Pancreas (tissue), 10 donors: ENCODE measurements at places on chromosomes 2 and 18. TPM values are rescaled to one million over a fixed set of nuclear protein-coding genes. Genes with fewer than 3 reads are reported as not detected.

- H3K4me3 ChIP-seq = no peak overlapping the region
- no peaks in the 10 kb centered on the region for H3K36me3 ChIP-seq
- no peak for DNase-seq
- H3K4me1 ChIP-seq = no peaks in the 10 kb centered on the region
- no peaks in the 10 kb centered on the region for H3K27me3 ChIP-seq
Measured at GRCh38 chr2:196260546-196260945, 89.2 kb upstream of the STK17B start.

DNA sequence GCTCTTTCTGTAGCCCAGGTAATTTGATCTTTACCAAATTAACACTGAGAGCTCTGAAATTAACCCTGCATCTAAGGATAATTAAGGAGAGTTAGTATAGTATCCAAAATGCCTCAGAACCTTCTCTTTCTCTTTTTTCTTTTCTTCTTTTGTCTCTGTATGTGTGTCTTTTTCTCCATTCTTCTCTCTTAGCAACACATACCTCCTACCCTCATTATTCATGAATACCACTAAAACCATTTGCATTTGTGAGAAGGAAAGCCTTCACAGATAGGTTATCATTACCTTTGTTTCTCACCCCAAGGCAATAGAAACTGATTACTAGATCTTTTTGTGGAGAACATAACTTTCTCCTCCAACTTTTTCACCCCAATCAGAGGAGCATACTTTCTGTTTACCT lies 376.5 kb upstream of the NXPH2 start:
- no peaks in the 10 kb centered on the region for H3K36me3 ChIP-seq
- no peak overlapping the region for H3K27ac ChIP-seq
- DNase-seq = no peak
- H3K27me3 ChIP-seq = no peaks in the 10 kb centered on the region

DNA sequence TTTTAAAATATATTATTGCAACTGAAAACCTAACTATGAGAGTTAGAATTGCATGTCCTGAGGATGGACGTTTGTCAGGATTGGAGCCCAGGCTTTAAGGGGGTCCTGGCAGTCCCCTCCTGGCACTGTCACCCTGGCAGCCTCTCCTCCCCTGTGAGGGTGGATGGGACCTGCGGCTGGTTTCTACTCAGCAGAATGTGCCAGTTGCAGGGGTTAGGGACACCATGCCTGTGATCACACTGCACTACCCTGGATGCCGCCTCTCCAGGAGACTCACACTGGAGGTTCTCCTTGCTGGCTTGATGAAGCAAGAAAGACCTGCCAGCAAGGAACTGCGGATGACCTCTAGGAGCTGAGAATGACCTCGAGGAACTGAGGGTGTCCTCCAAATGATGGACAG lies 356.7 kb upstream of the MYT1L start:
- no peaks in the 10 kb centered on the region for H3K27me3 ChIP-seq
- H3K27ac ChIP-seq = no peak overlapping the region
- no peaks in the 10 kb centered on the region for H3K4me1 ChIP-seq
- DNase-seq = no peak

DNA sequence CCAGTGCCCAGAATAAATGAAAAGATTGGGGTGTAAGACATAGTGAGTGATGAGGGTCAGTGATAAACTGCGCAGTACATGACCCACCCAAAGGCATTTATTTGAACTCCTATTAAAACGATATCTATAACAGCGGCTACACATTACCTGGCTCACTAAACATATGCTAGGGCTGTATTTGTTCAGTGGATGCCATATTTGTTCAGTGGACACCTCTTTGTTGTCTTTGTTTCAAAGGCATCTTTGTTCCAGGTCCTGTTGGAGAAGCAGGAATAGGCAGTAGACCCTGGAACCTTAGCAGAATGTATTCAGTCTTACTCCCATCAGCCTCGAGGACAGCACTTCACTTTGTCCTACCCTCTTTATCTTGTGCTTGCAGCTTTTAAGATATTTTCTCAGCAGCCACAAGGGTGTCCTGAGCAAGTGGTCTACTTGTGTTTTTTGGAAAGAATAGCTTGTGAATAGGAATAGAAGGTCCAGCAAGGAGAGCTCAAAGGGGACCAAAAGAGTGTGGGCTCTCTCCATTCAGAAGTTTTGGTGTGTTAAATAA lies 650.8 kb upstream of the FANCL start:
- no peak overlapping the region for H3K4me3 ChIP-seq
- DNase-seq = no peak
- H3K4me1 ChIP-seq = no peaks in the 10 kb centered on the region

GRCh38 chr18:62037012-62037742 lies 144.4 kb upstream of the RNF152 start:
- H3K36me3 ChIP-seq = no peaks in the 10 kb centered on the region
- H3K27me3 ChIP-seq = no peaks in the 10 kb centered on the region
- no peaks in the 10 kb centered on the region for H3K4me1 ChIP-seq
- no peak overlapping the region for H3K4me3 ChIP-seq
- H3K27ac ChIP-seq = no peak overlapping the region

DNA sequence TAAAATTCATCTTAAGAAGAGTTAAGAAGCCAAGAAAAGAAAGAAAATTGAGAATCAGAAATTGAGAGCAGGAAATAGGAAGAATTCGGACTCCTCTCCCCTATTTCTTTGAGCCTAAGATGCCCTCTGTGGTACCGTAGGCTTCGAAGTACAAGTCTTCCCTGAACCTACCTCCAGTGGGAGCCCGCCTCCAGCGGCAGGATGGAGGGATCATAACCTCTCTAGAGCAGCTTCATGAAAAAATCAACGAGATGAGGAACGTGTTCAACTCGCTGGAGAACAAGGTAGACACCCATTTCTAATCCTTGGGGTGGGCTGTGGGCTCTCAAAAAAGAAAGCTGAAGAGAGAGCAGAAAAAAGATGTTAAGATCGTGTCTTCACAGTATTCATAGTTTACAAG lies 36.3 kb downstream of the ARHGEF33 start:
- H3K27ac ChIP-seq = no peak overlapping the region
- no peaks in the 10 kb centered on the region for H3K27me3 ChIP-seq
- no peak for DNase-seq
- no peaks in the 10 kb centered on the region for H3K36me3 ChIP-seq

DNA sequence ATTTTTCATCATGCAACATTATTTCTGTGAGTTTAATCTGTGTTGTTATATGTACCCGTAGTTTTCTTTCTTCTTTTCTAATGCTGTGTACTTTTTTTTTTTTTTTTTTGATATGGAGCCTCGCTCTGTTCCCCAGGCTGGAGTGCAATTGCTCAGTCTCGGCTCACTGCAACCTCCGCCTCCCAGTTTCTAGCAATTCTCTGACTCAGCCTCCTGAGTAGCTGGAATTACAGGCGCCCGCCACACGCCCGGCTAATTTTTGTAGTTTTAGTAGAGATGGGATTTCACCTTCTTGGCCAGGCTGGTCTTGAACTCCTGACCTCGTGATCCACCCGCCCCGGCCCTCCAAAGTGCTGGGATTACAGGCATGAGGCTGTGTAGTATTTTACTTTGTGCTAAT lies 155.4 kb downstream of the GALR1 start:
- no peak for DNase-seq
- no peaks in the 10 kb centered on the region for H3K4me1 ChIP-seq
- H3K27ac ChIP-seq = no peak overlapping the region
- no peaks in the 10 kb centered on the region for H3K36me3 ChIP-seq
- no peak overlapping the region for H3K4me3 ChIP-seq
- H3K27me3 ChIP-seq = no peaks in the 10 kb centered on the region

- H3K36me3 ChIP-seq = no peaks in the 10 kb centered on the region
- H3K27ac ChIP-seq = no peak overlapping the region
- no peaks in the 10 kb centered on the region for H3K27me3 ChIP-seq
- DNase-seq = no peak
Measured at GRCh38 chr18:22975508-22975907, 42.4 kb downstream of the RBBP8 start.

GRCh38 chr2:152759290-152760072 lies 41.1 kb downstream of the ARL6IP6 start:
- no peaks in the 10 kb centered on the region for H3K27me3 ChIP-seq
- no peaks in the 10 kb centered on the region for H3K4me1 ChIP-seq
- DNase-seq = no peak
- H3K4me3 ChIP-seq = no peak overlapping the region

DNA sequence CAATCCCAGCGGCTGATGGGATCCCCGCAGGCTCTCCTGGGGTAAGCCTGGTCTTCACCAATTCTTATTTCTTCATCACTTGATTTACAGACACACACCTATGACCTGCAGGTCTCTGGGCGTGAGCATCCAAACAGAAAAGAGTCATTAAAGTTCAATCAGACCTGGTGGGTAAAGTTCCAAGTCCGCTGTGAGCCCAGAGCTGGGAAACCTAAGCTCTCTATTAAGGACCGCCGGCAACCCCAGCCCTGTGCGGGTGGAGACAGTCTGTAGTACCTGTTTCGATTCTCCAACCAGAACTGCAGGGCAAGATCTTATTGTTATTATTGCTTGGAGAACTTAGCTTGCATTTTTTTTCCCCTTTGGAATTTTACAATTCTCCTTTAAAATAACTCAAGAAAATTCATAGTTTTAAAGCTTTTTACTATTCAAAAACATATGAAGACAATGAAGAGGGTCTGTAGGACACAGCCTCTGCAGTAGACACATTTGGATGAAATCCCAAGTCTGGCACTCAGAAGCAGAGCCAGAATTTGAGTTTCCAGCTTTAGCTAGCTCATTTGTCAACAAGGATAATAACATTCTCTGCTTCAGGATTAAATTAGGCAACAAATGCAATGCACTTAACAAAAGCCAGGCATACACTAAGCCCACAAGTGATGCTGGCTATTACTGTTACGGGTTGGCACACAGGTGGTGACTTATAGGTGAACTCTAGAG lies 376.4 kb downstream of the INSIG2 start:
- no peak overlapping the region for H3K27ac ChIP-seq
- no peak overlapping the region for H3K4me3 ChIP-seq
- H3K4me1 ChIP-seq = no peaks in the 10 kb centered on the region

DNA sequence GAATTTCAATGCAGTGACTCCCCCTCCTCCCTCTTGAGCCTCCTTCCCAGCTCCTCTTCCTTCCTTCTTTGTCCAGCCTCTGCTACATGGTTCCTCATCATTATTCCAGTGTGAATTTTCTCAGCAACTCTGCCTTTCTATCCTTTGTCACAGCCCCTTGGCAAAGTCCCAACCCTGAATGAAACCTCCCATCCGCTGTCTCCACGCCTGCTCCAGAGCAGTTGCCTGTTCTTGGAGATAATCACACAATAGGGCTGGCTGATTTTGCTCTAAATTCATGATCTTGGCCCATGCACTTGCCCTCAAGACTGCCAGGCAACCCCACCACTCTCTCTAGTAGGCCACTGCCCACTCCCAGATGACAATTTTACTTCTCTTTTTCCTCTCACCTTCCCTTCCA lies 61.4 kb downstream of the BCL2L11 start:
- no peak for DNase-seq
- H3K36me3 ChIP-seq = no peaks in the 10 kb centered on the region
- no peak overlapping the region for H3K4me3 ChIP-seq
- H3K27ac ChIP-seq = no peak overlapping the region
- peaks cover 22% of the 10 kb centered on the region for H3K4me1 ChIP-seq

DNA sequence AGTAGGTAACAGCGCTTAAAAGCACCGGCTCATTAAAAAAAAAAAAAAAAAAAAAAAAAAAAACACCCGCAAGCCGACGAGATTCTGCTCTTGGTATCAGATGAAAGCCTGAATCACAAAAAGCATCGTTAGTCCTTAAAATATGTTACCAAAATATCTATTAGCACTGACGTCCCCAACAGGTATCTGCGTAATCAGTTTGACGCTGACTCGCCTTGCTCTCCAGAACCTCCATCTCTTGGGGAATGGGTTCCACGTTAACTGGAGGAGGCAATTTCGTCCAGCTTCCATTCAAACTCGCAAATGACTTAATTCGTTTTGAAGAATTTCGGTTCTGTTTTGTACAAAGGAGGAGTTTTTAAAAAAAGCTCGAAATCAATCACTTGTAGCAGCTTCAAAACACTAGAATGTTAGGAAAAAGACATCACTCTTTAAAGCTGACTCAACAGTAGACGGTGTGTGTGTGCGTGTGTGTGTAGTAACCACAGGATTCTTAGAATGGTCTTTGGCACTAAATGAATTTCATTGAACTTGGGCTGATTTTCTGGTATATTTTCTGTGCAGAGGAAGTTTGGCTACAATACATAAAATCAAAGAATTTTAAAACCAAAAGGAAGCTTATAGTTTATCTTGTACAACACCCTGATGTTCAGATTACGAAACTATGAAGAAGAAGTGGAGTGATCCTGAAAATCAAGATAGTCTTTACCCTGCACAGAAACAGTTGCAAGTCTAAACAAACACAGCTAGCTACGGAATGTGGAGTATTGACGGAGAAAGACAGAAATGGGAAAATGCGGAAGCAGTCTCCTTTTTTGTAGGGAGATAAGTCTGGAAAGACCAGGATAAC lies 1.1 kb upstream of the PGAP1 start:
- DNase-seq = no peak
- H3K36me3 ChIP-seq = no peaks in the 10 kb centered on the region
- H3K27me3 ChIP-seq = no peaks in the 10 kb centered on the region
- peak overlapping the region; percentile 59 for H3K27ac ChIP-seq

GRCh38 chr18:23894661-23895175 lies 119.8 kb upstream of the TTC39C start:
- H3K4me3 ChIP-seq = no peak overlapping the region
- H3K27ac ChIP-seq = no peak overlapping the region
- no peaks in the 10 kb centered on the region for H3K27me3 ChIP-seq
- H3K4me1 ChIP-seq = no peaks in the 10 kb centered on the region
- DNase-seq = no peak

The KIAA2012 gene
- total RNA-seq = not detected

The COL6A3 gene
- total RNA-seq = 94.1 TPM

The KIAA1328 gene
- 4.1 TPM for total RNA-seq

The RAB6D gene
- total RNA-seq = not detected

The SLC4A5 gene
- total RNA-seq = 2.2 TPM

The DTNB gene
- 10.8 TPM for total RNA-seq

The CROCC2 gene
- total RNA-seq = not detected

The OTOF gene
- 0.09 TPM for total RNA-seq

The AQP12B gene
- total RNA-seq = 113 TPM

The CNRIP1 gene
- 3.1 TPM for total RNA-seq

The SUPT7L gene
- 11.4 TPM for total RNA-seq
